ENCODE measurements at places on chromosomes 1 and 21.

DNA sequence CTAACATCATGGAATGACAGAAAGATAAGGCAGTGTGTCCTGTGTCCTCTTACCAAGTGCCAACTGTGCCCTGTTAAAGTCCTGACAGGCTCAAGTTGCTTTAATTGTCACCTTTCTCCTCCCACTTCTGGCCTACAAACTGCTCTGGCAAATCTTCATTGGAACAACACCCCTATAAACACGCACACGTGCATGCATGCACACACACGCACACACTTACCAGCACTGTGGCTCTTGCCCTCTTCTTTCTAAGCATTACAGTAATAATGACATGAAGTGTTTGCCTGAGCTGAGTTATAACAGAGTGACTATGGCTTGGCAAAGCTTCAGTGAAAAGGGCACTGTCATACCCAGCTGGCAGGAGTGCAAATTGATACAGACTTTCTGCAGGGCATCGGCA is 82.3 kb upstream of the SYT6 start:
- DNase-seq, result peak; percentile 44

DNA sequence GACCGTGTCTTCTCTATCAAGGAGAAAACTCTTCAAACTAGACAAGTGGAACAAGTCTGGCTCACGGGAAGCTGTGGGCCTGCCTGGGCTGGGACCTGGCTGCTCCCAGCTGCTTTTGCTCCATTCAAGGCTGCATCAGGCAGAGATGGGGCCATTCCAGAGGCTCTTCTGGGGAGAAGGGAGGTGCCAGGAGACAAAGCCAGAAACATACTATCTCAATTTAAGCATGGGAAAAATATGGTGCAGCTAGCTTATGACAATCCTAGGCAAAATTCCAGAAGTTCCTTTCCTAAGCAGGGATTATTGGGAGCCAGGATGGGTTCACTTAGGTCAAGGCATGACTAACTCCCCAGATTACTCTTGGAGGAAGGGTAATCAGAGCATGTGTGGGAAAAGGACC is 90.8 kb upstream of the SLC2A1 start:
- no peak for DNase-seq

DNA sequence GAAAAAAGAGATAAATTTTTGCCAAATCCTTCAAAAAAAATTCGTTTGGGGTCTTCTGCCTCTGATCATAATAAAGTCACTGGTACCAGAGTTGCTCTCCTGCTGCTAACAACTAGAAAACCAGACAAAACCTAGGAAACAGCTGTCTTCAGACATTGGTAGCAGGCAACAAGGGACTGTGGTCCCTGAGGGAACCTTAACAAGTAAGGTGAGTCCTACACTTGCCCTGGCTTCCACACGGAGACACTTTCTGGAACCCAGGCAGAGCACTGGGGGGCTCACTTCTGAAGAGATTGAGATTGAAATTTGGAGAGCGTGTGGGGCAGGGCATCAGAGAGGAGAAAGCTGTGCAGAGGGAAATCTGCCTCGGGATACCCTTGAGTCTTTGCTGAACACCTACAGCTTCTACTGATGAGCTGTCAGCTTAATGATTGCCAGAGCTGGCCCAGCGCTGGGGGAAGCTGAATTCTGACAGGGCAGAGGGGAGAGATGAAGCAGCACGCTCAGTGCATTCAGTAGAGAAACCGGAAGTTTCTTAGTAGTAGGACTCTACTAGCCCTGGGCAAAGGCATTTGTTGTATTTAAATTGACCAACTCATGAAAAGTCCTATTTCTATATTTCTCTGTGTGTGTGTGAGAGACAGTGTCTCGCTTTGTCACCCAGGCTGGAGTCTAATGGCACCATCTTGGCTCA is 18.5 kb upstream of the FAM89A start:
- no peak for DNase-seq

- DNase-seq, result no peak
Observed at GRCh38 chr1:199721001-199721400, 306.5 kb upstream of the NR5A2 start.

GRCh38 chr21:25790878-25791204 is 56.1 kb downstream of the GABPA start:
- no peak for DNase-seq

DNA sequence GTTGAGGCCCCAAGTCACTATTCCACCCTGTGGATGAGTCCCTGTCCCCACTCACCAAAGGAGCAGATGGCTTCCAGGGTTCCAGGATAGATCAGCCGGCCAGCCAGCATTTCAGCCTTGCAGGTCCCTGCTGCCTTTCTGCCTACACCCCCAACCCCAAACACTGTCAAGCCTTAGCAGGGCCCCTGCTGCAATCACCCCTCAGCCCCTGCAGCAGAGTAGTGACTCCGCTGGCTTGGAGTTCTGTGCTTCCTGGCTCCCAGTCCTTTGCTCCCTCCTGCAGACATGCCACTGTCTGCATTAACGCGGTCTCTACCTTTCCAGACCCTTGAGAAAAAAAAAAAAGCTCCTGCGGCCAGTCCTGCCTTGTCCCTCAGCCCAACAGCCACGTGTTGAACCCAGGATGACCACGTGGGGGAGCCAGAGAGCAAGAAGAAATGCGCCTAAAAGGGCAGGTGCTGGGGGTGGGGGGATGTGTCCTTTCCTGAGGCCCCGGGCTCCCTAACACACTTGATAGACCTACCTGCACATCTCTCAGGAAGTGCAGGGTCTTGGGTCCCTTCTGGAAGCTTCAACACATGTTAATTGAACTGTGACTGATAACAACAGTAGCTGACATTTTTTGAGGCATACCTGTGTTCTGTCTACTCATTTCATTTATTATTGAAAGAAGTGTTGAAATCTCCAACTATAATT is 37.4 kb downstream of the RASSF5 start:
- DNase-seq, result peak; percentile 86
